HCEC 1CT (cell line): ENCODE measurements at places on chromosomes 6 and 20.

DNA sequence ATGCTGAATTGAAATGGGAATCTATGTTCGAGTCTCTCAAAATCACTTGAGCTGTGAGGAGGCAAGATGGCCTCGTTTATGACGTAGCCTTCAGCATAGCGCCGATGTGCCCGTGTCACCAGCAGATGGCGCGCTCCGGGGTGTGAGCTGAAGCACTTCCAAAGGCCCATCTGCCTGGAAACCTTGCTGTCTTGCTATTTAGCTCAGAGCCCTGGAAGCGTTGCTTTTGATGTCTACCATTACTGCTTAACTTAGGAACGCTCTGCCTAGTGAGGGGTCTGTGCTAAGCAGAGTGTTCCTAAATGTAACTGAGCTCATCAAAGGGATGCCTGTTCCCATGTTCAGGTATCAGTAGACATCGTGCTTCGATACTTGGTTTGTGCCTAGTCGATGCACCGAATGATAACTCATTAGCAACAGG lies 67.7 kb downstream of the SYCP2L start:
- peak; percentile 83 for DNase-seq

DNA sequence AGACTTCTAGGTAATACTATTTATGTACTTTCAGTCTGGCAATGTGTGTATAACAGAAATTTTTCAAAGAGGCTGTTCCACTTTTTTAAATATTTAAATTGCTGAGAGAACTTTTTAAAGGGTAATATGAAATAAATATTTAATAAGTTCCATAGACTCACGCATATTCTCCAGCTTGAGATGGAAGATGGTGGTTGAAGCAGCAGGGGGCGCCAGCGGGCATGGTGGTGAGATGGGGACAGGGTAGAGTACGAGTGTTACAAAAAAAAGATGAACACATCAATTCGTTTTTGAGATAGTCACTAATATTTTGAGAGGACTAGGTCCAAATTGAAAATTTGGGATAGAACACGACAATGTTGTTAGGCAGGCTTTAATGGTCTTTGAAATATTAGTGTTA lies 68.4 kb downstream of the RSPO3 start:
- no peak for DNase-seq

DNA sequence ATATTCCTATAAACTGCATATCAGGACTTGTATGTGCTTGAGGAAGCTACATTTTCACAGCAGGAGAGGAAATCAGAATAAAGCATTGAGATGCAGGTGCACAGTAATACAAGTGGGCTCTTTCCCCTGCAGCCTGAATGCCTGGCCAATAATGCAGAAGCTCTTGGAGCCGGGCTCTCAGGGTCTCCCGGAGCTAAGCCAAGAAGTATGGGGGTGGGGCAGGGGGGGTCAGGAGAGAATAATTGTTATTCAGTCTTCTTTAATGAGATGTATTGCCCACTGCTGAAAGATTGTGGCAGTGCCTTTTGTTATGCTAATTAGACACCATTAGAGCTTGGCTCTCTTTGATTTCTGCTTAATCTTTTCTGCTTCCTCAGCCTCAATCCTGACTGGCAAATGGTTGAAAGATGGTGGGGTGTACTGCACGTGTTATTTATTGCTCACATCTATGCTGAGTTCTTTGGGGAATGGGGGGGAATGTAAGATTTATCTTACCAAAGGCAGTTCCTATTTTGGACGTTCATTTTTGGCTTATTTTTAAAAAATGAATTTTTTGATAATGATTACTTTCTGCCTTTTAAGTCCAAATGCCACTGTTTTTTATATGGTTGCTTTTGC lies 407.6 kb upstream of the SOX4 start:
- DNase-seq = no peak

- no peak for DNase-seq
Measured at GRCh38 chr6:87350516-87350915, 5.9 kb downstream of the C6orf163 start.

DNA sequence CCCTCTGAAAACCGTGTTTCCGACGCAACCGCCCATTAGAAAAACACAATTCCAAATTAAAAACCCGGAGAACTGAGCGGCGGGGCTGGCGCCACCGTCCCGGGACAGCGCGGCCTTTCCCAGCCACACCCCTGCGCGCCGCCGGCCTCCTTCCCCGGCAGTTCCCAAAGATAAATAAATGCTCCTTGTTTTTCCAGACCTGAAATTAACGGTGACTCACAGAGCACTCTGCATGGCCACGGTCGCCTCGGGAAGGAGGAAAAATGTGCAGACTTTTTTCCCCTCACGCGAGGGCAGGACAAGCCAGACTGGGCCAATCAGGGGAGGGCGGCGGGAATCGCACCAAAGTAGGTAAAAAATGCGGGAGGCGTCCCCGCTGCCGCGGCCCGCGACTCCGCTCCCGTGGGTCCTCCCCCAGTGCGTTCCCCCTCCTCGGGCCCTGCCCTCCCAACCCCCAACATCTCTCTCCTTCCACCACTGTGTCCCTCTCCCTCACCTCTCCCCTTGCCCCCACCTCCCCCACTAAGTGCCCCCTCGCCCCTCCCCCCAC lies 828 bp upstream of the DSTN start:
- peak; percentile 99 for DNase-seq

DNA sequence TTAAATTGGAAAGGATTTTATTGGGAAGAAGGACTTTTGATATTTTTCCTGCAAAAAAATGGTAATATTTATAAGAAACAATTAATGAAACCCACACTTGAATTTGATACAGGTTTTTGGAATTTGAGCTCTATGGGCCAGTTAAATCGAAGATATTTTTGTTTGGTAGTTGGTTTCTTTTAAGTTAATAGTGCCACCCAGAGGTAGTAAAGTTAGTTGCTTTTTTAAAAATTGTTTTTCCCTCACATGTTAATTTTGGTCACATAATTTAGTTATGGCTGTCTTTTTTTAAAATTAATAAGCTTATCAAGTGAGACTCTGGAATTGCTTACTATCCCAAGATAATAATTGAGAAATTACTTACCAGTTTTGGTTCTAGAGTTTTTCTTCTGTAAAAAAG lies 7.1 kb downstream of the PRIM2 start:
- DNase-seq = peak; percentile 60

- DNase-seq = peak; percentile 41
Measured at GRCh38 chr6:154276810-154277628, 79.6 kb downstream of the IPCEF1 start.

DNA sequence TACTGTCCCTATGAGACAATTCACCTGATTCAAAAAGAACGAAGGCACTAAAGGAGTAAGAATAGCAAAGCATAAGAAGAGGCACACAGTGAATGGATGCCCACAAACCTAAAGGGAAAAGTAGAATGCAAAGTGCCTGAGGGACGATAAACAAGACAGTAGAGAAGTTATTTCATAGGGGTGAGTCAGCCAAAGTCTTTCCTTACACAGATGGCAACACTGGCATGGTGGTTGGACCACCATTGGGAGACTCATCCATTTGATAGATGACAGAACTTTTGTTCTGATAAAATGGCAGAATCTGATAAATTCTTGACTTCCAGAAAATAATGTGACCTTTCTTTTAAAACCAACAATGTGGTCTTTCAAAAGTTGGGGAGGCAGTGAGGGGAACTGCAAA lies 148.1 kb upstream of the HDAC2 start:
- DNase-seq = no peak

DNA sequence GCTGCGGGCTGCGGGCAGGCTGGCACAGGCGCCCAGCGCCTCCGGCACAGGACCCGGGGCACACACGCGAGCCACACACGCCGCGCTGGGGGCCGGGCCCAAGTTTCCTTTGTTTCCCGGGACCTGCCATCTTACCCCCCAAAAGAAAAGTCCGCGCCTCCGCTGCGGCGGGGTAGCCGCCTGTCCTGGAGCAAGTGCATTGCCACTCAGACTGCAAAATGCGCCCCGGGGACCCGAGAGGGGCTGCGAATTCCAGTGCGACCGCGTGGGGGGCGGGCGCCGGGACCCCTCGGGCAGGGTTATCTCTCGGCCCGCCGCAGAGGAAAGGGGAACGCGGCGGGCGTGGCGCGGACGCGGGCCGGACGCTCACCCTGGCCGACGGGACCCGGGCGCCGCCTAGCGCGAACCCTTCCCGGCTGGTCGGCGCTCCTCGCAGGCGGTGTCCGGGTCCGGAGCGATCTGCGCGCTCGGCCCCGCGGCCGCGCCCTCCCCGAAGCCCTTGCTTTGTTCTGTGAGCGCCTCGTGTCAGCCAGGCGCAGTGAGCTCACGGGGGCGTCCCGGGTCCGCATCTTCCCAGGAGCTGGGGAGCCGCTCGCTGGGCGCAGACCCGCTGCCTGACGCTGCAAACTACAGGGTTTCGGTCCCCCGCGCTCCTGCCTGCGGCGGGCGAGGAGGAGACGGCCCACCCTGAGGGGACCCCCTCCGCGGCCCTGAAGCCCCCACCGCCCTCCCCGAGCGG lies 639 bp upstream of the CD24 start:
- peak; percentile 7 for DNase-seq

DNA sequence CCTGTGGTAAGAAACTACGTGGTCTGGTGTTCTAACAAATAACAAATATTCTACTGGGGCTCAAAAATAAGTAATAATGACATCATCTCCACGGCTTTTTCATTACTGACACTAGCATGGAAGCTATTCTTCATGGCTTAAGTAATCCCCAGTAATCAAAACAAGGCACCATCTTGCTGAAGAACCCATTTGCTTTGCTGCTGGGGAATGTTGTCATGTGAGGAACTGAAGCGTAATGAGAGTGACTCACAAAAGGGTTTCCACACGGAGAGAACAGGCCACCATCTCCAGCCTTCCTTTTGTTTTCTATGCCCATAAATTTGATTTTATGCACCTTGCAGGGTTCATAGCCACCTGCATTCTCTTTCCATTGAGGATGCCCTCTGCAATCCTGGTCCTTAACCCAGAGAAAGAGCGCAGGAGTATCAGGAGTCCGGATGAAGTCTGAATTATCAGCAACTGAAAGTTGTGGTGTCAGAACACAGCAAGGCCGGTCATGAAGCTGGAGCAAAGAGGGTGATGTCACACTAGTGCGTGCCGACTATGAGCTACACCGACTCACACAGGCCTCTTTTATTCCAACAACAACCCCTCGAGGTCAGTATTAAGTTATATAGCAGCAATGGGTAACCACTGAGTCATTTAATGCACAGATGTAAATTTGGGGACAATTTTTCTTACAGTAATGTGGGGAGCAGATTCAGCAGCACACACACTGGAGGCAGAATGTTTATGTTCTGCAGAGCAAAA lies 173.7 kb upstream of the SSTR4 start:
- DNase-seq = no peak

DNA sequence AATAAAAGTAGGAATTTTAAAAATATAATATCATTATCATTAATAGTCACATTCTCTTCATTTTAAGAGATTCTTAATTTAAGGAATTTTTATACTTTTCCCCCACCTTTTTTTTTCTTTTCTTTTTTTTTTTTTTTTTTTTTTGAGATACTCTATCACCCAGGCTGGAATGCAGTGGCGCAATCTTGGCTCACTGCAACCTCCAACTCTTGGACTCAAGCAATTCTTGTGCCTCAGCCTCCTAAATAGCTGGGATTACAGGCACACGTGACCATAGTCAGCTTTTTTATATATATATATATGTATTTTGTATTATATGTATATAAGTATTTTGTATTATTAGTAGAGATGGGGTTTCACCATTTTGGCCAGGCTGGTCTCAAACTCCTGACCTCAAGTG lies 457.7 kb downstream of the CDKAL1 start:
- no peak for DNase-seq

DNA sequence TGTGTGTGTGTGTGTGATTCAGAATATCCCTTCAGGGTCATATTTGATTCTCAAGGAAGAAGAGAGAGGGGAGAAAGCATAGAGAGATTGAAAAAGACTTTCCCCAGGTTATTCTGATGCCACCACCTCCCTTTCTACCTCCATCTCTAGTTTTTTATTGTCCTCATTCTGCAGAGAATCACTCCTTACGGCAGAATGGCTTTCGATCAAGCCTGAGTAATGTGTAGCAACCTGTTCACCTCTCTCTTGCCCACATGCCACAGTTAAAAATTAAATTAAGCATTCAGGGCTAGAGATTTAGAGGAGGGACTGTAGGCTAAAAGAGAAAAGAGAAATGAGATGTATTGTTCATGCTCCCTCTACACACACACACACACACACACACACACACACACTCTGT lies 18.1 kb downstream of the KLHL32 start:
- DNase-seq = no peak

- DNase-seq = no peak
Measured at GRCh38 chr6:164720-165119, 127.6 kb upstream of the DUSP22 start.

DNA sequence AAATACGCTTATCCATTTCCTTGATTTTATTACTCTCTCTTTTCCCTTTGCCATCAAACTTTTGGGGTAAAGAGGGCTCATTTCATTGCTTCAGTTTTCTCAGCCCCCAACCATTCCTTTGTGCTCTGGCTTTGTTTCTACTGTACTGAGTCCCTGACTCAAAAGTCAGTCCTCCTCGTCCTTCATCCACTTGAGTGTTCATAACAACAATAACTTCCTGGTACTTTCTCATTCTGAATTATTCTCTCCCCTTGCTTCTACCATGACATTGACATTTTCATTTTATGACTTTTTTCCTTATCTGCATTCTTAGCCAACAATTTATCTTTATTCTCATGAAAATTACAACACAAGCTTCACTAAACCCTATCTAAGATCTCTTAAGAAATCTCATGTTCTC lies 911 bp downstream of the ENPP3 start:
- no peak for DNase-seq

- no peak for DNase-seq
Measured at GRCh38 chr6:157430834-157431233, 49.8 kb downstream of the ZDHHC14 start.

DNA sequence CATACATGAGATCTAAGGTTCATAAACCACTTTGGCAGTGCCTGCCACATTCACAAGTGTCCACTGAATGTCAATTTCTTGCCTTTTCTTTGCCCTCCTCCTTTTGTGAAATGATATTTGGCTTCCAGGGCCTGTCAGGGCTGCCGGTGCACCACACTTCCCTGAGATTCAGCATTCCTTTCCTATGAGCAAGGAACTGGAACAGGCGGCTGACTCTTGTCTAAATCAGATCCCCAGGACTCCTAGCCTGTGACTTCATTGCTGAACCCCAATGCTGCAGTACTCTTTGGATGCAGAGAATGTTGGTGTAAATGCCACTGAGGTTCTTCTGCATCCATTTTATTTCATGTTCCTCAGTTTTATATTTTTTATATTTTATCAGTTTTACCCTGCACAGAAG lies 172.2 kb downstream of the ARID1B start:
- peak; percentile 91 for DNase-seq

DNA sequence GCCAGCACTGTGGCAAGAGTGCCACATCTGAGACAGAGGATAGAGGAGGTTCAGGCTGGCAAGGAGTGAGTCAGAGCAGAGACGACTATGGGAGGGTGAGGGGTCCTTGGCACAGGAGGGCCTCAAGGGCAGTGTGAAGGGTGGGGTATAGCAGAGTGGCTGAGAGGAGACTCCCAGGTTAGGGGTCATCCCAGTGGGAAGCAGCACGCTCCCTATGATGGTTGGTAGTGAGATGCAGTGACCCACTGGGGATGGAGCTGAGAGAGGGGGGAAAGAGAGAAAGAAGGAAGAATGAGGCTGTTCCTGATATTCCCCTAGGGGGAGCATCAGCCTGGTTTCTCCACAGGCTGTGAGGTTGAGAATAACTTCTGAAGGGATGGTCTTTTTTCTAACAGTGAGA lies 97.3 kb downstream of the INSM1 start:
- no peak for DNase-seq
